Anterior cingulate cortex (tissue), 58 donors: ENCODE measurements at places on chromosomes 2 and 18.

GRCh38 chr2:8081130-8081529, 600.7 kb upstream of the ID2 start:
- DNase-seq: no peak

DNA sequence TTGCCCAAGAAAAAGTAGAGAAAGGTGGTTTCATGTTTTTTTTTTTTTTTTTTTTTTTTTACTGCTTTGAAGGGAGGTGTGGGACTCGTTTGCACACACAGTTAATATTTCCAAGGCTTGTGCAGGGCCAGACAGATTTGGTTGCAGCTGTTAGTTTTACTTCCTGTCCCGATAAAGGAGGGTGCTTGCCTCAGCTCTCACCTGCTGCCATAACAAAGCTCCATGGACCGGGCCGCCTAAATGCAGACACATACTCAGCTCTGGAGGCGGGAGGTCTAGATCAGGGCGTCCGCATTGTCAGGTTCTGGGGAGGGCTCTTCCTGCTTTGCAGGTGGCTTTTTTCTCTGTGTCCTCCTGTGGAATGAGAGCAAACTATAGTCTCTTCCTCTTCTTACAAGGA, 69.9 kb downstream of the ODC1 start:
- no peak for DNase-seq

- DNase-seq: no peak
Measured at GRCh38 chr2:47907039-47907781, 912 bp upstream of the FBXO11 start.

DNA sequence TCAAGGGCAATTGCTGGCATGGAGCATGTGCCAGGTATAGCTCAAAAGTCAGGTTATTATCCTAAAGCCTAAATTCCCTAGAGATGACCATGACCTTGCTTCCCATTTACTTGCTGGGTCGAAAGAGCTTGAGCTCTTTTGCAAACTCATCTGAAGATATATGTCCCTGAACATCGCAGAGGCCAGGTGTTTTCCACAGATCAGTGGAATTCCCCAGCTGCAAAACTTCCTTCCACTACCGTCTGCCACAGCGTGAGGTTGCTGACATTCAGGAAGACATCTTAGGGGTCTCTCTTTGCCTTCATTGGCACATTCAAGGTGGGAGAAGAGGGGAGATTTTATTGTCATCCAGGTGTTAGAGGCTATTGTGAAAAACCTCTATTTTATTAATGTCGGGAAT, 171.0 kb downstream of the MIB1 start:
- no peak for DNase-seq

GRCh38 chr2:6069381-6069780, 377.2 kb downstream of the SOX11 start:
- DNase-seq: no peak

GRCh38 chr2:239328351-239329191, 72.2 kb downstream of the HDAC4 start:
- no peak for DNase-seq

DNA sequence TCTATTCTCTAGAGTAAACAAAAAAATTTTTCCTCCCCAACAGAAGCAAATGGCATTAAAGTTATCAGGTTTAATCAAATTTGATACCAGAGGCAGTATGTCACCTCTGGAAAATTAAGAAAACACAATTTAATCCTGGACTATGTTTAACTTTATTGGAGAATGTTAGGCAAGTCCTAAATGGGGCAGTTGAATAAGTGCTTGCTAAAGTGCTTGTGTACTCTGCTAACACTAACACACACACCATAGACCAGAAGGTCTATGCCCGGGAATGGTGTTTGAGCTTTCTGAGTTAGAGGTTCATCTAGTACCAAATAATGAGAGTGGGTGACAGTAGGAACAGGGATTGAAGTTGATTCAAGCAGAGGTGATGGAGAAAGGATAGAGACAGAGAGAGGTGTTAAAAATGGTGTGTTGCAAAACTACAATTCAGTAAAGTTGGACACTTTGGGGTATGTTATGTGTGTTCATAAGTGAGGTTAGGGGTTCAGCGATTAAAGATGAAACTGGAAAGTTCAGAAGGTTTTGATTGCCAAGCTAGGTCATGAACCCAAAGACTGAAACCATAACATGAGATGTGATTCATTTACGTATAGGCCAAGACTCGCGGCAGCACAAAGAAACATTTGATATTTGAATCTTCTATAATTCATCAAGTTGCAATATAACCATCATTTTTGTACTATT, 40.5 kb upstream of the PEX13 start:
- DNase-seq: no peak

DNA sequence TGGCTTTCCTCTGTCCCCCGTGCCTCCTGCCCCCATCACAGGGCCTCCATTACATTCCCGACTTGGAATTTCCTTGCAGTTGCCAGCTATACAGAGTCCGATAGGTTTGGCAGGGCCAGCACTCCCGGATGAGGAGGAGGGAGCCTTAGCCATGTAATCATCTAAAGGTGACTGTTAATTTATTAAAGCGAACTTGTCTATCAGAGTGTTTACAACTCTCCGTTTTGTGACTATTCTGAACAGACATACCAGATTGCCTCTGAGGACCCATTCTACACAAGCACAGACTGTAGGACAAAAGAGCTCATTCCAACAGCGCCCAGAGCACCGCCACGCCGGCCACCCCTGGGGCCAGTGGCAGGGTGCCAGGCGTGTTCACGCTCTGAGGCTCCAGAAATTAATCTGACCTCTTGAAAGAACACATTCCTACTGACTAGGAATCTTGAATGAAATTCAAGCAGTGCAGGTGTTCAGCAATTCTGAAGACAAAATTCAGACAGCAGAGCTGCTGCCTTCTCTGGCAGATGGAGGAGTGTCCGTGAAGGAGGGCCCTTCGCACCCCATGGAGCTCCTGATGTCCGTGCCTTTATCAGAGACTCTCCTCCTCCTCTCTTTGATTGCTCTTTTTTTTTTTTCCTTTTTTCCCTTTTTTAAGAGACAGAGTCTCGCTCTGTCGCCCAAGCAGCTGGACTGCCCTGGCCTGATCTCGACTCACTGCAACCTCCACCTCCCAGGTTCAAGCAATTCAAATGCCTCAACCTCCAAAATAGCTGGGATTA, 58.1 kb upstream of the RALBP1 start:
- DNase-seq: no peak

DNA sequence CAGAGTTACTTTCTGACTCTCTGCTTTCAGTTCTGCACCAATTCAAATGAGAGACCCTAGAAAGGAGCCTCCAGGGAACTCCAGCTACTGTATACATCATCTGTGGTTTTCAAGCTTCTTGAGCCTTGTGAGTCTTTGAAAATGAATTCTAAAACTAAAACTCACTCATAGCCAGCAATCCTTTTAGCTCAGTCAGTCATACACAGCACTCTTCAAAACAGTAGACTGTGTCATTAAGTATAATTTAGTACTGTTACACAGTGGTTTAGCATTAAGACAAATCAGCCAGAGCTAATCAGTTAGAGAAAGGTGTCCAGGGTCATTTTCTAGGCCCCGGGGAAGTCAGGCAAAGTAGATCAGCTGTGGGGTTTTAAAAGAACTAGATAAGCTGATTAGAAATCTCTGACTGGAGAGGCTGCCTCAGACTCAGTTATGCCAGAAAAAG, 322.1 kb upstream of the THUMPD2 start:
- DNase-seq: no peak

DNA sequence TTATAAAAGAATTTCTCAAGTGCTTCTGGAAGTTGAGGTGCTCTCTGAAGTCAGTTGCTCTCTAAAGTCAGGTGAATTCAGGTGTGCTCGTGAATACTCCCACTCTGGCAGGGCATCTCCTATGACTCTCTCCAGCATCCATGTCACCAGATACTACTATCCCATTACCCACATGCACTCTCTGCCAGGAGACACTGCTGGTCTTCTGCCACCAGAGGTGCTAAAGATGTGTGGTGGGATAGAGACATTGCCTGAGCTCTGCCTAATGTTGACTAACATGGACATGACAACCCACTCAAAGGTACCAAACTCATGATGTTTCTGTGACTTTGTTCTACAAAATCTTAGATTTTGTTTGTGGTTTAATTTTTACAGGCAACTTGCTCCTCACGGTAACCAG, 106.4 kb upstream of the HNRNPA3 start:
- DNase-seq: no peak

DNA sequence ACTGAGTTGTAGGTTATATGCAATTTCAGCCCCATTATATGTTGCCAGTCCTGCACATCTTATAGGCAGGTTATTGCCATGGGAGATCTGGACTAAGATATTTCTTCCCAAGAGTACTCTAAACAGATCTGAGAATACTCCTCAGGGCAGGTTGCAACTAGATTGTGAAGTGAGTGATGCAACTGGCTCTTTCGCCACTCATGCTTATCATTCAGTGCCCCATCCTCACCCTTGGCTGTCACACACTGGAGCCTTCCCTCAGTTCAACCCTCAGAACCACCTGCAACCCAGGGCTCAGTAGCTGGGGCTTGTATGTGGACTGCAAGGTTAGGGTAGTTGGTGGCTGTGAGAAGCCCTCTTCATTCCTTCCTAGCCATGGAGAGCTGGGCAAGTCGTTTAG, 14.1 kb downstream of the MERTK start:
- no peak for DNase-seq

GRCh38 chr18:72086421-72086820, 457.7 kb downstream of the CBLN2 start:
- no peak for DNase-seq

DNA sequence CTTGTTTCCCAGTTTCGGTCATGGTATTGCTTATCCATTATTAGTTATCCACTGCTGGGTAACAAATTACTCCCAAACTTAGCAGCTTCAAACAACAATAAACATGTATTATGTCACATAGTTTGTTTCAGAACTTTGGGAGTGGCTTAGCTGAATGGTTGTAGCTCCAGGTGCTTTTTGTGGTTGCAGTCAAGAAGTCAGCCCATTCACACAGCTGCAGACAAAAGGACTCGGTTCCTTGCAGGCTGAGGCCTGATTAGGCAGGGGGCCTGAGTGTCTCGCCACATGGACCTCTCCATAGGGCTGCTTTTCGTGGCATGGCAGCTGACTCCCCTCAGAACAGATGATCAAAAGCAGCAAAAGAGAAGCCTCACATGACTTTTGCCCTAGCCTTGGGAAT, 58.2 kb upstream of the ITGA4 start:
- no peak for DNase-seq

DNA sequence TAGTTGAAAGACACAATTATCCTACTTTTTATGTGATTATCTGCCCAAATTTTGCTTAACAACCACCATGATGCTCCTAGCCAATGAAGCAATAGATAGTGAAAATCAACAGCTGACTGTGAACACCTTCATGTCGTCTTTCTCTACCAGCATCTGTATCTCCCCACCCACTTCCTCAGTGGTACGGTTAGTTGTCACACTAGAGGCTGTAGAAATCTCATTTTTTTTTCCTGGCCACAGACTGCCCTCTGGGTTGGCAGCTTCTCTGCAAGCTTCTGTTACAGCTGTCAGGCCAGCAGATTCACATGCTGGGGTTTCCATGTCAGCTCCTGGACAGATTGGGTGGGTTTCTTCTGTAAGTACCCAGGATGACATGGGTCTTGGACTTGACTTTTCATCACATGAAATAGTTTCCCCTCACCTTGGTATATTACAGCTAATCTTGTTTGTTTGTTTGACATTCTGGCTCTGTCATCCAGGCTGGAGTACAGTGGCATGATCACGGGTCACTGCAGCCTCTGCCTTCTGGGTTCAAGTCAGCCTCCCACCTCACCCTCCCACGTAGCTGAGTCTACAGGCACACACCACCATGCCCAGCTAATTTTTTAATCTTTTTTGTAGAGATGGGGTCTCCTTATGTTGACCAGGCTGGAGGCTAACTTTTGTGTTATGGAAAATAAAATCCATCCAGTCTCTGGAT, 24.3 kb downstream of the STAT4 start:
- no peak for DNase-seq

DNA sequence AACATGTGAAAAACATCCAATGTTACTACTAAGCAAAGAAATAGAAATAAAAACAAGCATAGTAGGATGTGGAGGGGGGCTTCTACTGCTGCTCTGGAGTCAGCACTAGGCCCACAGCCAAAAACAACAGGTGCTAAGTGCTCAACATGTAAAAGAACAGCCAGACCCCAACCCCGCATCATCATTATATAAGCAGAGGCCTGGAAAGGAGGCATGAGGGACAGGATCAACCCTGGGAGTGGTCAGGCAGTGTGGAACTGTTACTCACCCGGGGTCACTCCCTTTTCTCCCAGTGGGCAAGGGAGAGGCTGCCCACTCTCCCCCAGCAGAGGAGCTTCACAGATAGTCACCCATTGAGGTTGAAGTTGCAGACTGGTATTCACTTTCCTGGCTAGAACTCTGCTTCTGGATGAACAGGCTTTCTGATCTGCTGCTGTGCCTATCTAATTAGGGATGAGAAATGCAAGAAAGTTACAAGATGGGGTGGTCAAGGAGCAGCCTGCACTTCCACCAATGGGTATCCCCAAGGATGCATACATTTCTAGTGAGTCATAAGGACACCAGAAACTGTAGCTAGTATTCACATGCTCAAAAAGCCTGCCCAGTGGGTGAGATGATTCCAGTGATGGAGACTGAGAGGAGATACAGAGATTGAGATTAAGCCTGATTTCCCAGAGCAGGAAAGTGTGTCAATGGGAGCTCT, 480.1 kb upstream of the TCF4 start:
- DNase-seq: no peak

DNA sequence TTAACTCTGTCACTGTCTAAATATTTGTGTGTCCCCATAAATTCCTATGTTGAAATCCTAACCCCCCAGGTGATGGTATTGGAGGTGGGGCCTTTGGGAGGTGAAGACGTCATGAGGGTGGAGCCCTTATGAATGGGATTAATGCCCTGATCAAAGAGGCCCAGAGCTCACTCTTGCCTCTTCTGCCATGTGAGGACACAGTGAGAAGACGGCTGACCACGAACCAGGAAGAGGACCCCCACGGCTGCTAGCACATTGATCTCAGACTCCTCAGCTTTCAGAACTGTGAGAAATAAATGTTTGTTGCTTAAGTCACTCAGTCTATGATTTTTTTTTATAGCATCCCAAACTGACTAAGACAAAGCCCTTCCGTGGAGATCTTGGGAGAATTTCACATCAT, 71.2 kb downstream of the BCL2L11 start:
- no peak for DNase-seq

DNA sequence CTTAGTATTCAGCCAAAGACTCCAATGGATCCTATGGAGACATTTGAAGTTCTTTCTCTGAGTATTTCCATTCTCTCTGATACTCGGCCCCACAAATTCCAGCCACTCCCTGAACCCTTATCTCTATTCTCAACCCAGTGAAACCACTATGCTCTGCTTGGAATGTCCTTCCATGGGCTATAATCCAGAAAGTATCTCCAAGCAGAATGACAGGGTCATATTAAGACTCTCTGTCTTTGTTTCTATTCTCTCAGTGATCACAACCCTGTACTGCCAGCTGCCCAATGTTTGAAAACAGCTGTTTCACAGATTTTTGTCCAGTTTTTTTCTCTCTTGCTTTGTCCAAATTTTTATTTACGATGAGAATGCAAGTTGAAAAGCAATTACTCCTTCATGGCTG, 21.9 kb downstream of the CHMP3 start:
- no peak for DNase-seq

GRCh38 chr2:8578335-8579244, 103.3 kb upstream of the ID2 start:
- DNase-seq: no peak

DNA sequence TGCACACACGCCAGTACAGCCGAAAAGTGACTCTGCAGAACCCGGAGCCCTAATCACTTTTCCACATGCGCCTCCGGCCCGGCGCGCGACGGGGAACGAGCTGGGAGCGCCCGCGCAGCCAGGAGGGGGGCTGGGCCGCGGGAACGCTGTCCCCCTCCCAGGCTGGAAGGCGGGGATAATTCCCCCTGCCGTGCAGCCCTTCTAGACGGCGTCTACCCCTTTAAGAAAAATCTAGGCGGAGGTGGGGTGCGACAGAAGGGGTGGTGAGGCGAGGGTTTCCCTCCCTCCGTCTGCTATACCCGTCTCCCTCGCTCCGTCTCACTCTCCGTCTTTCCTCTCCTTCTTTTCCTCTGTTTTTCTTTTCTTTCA, 2.4 kb downstream of the CYP26B1 start:
- no peak for DNase-seq
